ENCODE measurements at places on chromosomes 1 and 21.
A peak's percentile ranks its signal among the peaks of the same experiment; 100 is the strongest.

GRCh38 chr1:71068325-71069240 is 12.3 kb downstream of the ZRANB2 start:
- no peak for DNase-seq

DNA sequence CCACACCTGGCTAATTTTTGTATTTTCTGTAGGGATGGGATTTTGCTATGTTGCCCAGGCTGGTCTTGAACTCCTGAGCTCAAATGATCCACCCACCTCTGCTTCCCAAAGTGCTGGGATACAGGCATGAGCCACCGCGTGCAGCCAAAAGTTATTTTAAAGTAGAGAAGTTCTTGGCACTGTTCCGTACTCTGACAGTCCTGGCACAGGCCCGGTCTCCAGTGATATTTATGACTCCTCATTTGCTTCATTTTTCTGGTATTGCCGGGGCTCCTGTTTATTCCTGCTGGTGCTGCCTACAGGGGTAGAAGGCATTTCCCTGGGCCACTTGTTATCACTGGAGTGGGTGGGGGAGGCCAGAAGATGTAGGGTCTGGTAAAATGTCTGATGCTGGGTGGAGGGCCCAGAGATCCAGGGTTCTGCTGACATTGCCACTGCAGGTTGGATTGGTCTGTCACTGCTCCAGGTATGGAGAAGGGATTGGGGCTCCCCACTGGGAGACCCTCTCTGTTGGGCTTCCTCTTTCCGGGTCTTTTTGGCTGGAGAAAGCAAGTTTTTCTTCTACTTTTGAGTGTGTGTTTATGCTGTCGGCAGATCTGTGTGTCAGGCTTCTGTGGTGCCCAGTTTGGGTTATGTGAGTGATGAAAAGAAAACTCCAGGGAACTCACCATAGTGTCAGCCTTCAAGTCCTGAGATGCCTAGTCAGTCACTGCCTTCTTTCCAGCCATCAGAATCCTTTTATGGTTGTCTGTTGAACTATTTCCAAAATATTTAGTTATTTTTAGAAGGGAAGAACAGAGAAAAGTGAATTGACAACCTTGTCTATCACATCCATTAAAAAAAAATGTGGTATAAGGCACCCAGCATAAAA is 4.5 kb downstream of the MROH7 start:
- DNase-seq, result no peak

DNA sequence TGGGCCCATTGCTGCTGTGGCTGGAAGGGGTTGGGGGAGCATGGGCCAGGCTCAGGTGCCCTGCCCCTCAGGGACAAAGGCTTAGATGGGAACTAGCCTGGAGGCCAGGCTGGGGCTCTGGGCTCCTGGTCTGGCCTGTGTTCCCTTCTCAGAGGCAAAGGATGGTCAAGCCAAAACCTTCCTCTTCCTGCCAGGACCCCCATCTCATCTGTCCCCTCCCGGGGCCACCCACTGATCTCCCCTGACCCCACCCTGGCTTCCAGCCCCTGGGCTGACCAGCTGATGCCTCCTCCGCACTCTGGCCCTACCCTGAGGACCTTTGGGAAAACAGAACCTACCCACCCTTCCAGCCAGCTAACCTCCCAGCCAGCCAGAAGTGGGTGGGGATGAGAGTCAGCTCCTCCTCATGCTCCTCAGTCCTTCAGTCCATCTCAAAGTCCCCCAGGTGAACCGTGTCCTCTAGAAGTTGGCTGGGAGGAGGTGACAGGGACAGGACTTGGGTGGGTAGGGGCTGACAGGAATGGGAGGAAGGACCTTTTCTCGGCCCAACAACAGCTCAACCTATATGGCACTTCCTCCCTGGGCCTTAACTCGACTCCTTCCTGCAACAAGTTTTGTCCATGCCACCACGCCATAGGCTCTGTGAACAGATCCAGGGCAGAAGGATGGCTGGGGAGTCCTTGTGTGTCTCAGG is 7.5 kb downstream of the PEAR1 start:
- no peak for DNase-seq

- no peak for DNase-seq
These were observed 6.7 kb upstream of the CD55 start for GRCh38 chr1:207314816-207315215.

- no peak for DNase-seq
These were observed 174.6 kb downstream of the RWDD3 start for GRCh38 chr1:95408507-95409136.

- peak; percentile 37 for DNase-seq
These were observed 16.9 kb upstream of the GNG12 start for GRCh38 chr1:67850151-67850551.

DNA sequence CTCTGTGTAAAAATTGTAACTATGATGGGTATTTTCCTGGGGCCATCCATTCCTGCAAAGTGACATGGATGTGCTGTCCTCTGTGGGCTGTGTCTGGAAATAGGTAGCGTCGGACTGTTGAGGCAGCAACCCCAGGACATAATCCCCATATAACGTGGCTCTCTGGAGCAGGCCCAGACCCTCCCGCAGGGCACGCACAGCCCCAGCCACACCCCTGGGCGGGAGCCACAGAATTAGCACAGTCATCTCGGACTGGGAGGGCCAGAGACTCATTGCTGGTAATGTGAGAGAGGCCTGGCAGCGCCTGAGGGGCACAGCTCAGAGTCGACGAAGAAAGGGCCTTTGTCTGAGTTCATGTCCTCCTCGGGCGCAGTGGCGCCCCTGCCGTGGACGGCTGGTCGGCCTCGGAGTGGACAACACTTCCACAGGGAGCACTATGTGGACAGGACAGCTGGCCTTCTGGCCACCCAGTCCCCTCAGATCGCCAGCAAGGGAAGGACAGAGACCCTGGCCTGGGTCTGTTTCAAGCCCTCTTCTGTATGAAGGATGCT is 20.1 kb downstream of the SIM2 start:
- DNase-seq, result no peak

DNA sequence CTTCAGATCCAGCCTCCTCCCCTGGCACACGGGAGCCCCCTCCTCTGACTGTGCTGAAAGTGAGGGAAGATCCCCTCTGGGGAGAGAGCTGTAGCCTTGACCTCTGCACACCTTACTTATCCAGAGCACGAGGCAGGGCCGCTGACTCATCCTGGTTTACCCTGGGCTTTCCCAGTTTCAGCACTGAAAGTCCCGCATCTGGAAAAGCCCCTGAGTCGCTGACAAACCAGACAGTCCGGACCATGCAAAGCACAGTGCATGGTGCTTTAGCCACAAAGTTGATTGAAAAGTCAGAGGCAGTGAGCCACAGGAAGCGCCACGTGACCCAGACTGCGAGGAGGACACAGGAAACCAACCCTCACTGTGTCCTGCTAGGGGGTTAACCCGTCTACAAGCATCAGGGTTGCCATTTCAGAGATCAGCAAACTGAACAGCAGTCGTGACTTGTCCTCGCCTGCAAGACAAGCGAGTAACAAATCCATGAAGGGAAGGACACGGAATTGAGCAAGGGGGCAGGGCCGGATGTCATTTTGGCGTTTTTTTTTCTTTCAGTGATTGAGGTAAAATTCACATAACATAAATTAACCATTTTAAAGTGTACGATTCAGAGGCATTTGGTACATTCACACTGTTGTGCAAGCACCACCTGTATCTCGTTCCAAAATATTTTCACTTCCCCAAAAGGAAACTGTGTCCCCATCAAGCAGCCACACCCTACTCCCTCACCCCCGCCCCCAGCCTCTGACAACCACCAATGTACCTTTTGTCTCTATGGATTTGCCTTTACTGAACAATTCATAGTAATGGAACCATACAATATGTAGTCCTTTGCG is 19.9 kb upstream of the IFNGR2 start:
- peak; percentile 92 for DNase-seq

- DNase-seq, result no peak
These were observed 6.0 kb upstream of the LIN28A start for GRCh38 chr1:26404641-26405040.

- DNase-seq, result no peak
These were observed 18.0 kb downstream of the TMEM81 start for GRCh38 chr1:205066141-205066818.

- no peak for DNase-seq
These were observed 890.6 kb downstream of the KCNT2 start for GRCh38 chr1:195717651-195718050.

DNA sequence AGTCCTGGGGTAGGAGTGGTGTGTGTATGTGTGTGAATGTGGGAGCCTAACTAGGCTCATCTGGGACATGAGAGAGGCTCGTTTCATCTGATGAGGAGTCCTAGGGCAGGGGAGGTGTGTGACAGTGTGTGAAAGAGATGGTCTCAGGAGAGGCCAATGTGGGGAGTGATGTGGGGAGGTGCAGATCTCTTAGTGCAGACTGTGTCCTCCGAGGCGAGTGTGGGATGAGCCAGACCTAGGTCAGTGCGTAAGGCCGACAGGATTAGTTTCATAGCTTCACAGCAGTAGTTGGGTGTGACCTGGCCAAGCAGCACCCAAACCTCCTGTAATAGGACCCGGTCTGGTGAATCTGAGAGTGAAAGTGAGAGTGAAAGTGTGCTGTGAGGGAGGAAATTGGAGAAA is 94.7 kb downstream of the LIPI start:
- DNase-seq, result no peak

Data from activated naive CD4-positive, alpha-beta T cell treated with anti-CD3 and anti-CD28 coated beads for 36 hours (primary cell).